ENCODE measurements at places on chromosomes 5 and 9.

DNA sequence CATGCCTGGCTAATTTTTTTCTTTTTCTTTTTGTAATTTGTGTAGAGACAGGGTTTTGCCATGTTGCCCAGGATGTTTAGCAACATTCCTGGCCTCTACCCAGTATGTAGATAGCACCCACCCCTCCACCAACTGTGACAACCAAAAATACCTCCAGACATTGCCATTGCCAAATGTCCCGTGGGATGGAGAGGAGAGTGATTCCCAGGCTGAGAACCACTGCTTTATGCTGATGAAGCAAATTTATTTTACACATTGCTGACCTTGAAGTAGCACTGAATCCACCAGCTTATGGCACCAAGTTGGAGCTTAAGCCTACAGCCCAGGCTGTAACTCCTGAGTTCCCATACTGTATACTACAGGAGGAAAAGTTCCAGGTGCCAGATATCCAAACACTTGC lies 58.5 kb downstream of the GGTA1 start:
- DNase-seq, result no peak

DNA sequence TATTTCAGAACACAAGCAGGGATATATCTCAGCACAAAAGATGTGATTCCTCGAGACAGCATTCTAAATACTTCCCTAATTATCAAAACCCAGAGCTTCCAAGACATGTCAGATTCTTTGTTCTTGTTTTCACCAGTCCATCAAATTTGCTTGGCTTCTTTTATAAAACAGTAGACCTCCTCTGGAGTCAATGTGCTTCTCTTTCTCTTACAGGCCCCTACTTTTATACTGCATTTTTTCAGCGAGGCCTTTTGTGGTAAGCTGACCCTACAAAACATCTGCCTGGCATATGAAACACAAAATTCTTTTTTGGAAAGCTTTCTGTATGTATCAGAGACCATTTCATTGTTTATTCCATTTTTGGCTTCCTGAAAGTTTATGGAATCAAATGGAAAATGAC lies 81.8 kb downstream of the ARSB start:
- no peak for DNase-seq

- no peak for DNase-seq
These were observed 109.8 kb upstream of the NMUR2 start for GRCh38 chr5:152514827-152515397.

- DNase-seq, result no peak
These were observed 6.5 kb downstream of the CDO1 start for GRCh38 chr5:115809946-115810345.

GRCh38 chr5:74122979-74123590 lies 497.1 kb downstream of the ARHGEF28 start:
- no peak for DNase-seq

DNA sequence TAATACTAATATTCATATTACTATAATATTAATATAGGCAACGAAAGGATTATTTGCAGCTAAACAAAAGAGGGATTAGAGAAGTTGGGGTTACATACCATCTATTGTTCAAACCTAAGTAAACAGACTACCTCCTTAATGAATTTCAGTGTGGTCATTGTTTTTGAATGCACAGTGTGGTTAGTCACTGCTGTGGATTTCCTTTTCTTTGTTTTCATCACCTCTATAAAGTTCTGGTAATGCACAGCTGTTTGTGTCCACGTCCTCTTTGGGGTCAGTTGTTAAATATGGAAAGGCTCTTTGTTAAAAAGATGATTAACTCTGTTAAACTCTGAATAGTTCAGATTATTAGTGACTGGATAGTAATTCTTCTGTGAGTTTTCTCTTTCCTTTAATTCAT lies 233.6 kb downstream of the MAST4 start:
- DNase-seq, result no peak

GRCh38 chr5:169341556-169341955 lies 40.6 kb upstream of the SLIT3 start:
- no peak for DNase-seq

- no peak for DNase-seq
These were observed 42.2 kb upstream of the FABP6 start for GRCh38 chr5:160187091-160187490.

DNA sequence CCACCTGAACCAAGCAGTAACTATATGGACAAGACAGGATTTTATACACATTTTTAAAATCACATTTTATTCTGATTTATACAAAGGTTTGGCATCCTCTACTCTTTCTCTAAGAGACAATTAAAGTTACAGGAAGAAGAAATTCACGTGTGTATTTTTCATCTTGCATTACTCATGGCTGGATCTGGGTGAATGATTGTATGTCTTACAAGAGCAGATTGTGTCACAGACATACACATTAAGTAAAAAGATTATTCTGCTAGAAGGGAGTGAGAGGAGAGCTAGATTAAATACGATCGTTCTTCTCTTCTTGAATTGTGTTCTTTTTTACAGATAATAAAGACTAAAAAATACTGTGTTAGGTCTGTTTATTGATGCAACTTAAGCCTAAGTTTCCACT lies 20.8 kb upstream of the CEP120 start:
- no peak for DNase-seq

DNA sequence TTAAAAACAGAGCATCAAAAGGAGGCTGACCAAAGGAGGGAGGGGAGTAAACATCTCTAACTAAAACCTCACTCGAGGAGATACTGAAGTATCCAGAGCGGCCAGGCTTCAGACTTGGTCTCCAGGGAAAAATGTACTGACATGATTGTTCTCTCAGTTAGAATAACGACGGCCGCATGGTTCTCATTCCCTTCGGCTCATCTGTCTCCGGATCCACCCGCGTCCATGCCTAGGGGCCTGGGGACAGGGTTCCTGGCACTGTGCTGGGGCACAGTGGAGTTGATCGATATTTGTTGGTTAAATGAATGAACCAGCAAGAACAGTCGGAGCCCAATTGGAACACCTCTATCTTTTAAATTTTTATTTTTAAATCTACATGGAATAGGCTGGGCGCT lies 167.1 kb upstream of the PHYKPL start:
- peak; percentile 45 for DNase-seq

DNA sequence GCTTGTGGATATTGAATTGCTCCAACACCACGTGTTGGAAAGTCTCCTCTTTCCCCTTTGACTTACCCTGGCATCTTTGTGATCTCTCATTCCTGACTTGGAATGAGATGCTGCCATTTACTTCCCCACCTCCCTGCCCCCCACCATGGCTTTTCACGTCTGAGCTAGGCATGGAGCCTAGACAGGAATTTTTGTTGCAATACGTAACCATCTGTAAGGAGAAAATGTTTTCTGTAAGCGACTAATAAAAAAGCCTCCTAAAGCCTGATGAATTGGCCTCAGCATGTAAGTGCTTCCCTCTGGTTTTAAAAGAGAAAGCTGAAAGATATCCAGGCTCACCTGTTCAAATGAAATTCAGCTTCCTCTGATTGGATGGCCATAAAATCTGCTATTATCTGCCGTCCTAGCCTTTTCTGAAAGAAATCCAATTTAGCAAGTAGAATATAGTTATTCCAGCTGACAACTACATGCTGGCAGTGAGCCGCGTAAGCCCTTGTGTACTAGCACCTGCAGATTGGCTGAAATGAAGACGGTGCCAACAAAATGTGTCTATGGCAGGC lies 200.1 kb downstream of the NSG2 start:
- no peak for DNase-seq

GRCh38 chr5:14545862-14546261 lies 35.7 kb upstream of the OTULINL start:
- DNase-seq, result no peak

- no peak for DNase-seq
These were observed 431.0 kb upstream of the MEF2C start for GRCh38 chr5:89313804-89314588.

- DNase-seq, result no peak
These were observed 240.2 kb downstream of the MAN2A1 start for GRCh38 chr5:109929911-109930310.

GRCh38 chr9:18317896-18318295 lies 156.1 kb upstream of the ADAMTSL1 start:
- no peak for DNase-seq

- DNase-seq, result peak; percentile 56
These were observed 1.3 kb downstream of the CD74 start for GRCh38 chr5:150411245-150411979.

DNA sequence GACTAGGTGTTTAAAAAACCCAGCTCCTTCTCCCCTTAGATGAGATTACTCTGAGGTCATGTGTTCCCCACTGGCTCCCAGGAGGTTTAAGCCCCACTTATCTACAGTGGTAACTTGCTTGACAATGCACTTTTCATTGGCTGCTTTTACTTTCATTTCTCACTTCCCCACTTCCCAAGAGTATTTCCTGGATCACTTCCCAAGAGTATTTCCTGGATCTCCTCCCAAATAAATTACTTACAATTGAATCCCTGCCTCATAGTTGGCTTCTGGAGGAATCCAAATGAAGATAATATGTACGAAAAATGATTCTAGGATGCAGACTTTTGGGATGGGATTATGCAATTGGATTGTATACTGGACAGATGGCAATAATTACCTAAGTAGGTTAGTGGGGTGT lies 47.1 kb upstream of the CHSY3 start:
- no peak for DNase-seq

DNA sequence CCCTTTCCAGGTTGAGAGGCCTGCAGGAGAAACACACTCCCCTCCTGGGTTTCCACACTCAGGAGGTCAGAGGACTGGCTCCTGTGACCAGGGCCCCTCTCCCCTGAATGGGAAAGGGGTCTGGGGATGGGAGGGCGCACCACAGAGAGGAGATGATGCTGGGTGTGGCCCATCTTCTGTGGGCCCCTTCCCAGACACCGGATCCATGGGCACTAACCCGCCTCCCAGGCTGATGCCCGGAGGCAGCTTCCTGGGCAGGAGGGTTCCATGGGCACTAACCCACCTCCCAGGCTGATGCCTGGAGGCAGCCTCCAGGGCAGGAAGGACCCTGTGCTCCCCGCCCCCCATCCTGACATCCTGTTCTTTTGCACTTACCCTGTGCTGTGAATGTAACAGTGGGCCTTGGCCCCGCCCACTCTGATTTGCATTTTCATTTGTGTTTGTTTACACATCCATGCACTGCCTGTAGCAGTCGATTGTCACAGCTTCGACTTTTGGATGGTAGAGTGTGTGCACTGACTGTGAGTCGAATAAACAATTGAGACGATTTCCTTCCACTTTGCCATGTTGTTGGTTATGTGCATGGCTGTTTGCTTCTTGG lies 9.3 kb upstream of the DOLPP1 start:
- DNase-seq, result no peak

DNA sequence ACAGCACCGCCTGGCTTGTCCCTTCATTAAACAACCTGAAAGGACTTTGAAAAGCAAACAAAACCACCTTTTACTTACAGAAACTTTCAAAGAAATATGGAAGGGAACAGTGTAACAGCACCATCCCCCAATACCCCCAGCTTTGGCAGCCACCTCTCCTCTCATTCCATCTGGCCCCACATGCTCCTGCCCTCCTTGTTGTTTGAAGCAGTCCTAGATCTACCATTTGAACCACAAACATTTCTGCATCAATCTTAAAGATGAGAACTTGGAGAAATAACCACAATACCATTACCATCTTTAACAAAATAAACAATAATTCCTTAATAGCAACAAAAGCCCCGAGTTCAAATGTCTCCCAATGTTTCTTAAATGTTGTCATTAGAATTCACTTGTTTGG lies 17.8 kb upstream of the COL15A1 start:
- DNase-seq, result no peak

GRCh38 chr5:27252911-27253310 lies 214.5 kb upstream of the CDH9 start:
- DNase-seq, result no peak

DNA sequence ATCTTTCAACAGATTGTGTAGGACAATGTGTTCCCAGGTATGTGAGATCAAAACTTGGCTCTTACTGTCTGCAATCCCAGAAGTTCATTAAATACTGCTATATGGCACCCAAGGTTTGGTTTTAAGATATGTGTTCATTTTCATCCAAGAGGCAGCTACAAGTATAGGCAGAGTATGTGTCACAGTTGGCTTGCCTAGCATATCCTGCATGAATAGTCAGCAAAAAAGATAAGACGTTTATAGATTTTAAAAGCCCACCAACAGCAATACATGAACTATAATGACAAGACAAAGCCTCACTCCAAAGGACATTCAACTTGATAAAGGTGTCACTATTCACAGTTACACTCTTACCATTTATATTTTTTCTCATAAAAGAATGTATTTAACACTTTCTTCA lies 99.1 kb downstream of the BNC2 start:
- no peak for DNase-seq

DNA sequence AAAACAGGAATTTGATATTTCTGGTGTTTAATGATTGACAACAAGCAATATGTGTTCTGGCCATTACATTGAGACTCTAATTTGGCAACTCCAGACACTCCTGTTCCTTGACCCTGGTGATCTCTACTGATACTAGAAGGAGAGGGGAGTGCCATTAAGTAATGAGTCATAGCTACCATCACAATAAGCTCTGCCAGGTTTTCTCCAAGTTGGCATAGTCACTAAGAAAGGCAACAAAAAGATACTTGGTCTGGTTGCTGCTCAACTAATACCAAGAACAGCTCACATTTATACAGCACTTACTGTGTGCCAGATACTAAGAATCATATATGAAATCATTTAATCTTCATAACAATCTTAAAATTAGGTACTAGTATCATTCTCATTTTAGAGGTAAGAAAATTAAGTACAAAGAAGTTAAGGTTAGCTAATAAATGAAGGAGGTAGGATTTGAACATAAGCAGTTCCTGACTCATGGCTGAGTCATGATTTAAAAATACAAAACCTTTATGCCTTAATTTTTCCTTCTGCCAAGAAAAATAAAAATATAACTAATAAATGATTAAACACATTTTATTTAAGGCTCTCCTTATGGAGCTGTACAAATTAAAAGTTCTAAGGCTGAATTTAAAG lies 19.9 kb upstream of the PRXL2C start:
- DNase-seq, result no peak

DNA sequence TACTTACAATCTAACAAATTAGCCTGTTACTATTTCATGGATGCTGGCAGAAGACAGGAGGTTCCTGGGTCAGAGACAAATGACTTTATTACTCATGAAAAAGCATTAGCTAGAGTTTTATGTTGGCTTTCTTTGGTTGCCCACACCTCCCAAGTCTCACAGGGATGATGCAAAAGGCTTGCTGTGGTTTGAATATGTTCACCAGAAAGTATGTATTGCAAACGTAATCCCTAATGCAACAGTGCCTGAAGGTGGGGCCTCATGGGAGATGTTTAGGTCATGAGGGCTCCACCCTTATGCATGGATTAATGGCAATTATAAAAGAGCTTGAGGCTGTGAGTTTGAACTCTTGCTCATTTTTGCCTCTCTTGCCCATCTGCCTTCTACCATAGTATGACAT lies 28.5 kb downstream of the DPYSL3 start:
- DNase-seq, result no peak

DNA sequence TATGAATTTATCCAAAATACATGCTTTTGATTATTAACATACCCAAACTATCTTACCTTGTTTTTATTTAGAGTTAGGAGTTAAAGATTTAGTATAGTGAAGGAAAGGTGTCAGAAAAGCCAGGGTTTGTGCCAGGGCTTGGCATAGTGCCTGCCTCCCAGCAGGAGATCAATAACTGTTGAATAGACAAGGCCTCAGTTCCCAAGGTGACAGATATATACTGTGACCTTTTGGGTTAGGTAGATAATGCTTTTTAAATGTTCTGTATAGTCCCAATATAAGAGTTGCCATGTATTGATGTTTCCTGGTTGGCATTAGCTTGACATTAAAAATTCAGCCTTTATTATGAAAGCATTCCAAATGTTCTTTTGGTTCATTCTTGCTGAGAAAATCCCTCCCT lies 121.8 kb downstream of the MCTP1 start:
- no peak for DNase-seq

All from suprapubic skin (tissue), 4 donors.